ENCODE measurements at places on chromosomes 5 and 9.

GRCh38 chr5:436641-436975 lies 6.4 kb upstream of the EXOC3 start:
- no peak for DNase-seq

DNA sequence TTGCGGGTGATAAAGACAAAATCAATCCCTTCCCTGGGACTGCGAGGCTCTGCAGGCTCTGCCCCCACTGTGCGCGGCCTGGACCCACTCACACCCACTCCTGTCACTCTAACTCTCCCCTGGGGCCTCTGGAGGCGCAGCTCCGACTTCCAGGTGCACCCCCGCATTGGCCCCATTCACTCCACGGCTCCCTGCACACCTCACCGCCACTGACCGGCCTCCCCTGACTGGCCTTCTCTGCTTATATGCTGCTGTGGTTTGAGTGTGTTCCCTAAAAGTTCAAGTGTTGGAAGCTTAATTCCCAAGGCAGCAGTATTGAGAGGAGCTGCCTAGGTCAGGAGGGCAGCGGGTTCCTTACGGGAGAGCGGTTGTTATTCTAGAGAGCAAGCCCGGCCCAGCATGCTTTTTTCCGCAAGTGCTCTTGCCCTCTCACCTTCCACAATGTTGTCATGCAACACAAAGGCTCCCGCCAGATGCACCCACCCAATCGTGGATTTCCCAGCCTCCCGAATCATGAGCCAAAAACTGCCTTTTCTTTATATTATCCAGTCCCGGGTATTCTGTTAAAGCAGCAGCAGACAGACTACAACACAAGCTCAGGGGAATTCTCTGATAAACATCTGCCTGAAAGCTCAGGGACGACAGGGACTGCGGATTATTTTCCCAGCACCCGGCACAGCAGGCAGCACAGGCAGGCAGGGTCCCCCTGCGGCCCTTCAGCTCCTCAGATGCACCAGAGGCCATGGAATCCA lies 73.5 kb upstream of the LRRTM2 start:
- no peak for DNase-seq

- no peak for DNase-seq
Measured at GRCh38 chr5:112862085-112862484, 998 bp downstream of the SRP19 start.

- DNase-seq, result no peak
Measured at GRCh38 chr5:15203376-15203775, 296.6 kb upstream of the FBXL7 start.

- DNase-seq, result no peak
Measured at GRCh38 chr9:129748249-129748648, 4.6 kb downstream of the PTGES start.

GRCh38 chr5:125199968-125200865 lies 453.8 kb upstream of the ZNF608 start:
- no peak for DNase-seq

DNA sequence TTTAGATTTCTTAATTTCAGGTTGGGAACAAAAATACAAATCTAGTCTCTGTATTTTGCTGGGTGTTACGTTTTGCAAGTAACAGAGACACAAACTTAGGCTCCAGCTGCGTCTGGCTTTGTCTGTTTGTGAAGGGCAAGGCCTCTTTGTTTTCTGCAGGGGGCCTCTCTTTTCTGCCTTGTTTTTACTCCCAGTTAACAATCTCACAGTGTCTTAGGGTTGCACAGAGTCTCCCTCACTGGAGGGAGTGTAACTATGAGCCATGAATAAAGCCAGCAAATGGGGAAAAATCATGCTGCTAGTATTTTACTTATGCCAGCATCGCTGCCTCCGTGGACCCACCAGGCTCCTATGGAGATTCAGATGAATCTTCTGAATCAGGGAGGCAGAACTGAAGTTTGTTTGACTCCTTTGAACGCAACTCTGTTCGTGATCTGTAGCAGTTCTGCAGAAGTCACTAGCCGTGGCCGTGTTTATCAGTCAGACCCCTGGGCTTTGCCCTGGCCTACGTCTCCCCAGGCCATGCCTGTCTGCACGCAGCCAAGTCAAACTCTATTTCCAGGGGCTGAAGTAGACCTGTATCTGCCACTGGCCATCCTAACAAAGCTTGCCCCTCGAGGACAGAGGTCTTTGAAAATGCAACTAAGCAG lies 77.2 kb downstream of the ATP10B start:
- DNase-seq, result no peak

GRCh38 chr9:138006576-138007233 lies 129.1 kb downstream of the CACNA1B start:
- DNase-seq, result no peak

DNA sequence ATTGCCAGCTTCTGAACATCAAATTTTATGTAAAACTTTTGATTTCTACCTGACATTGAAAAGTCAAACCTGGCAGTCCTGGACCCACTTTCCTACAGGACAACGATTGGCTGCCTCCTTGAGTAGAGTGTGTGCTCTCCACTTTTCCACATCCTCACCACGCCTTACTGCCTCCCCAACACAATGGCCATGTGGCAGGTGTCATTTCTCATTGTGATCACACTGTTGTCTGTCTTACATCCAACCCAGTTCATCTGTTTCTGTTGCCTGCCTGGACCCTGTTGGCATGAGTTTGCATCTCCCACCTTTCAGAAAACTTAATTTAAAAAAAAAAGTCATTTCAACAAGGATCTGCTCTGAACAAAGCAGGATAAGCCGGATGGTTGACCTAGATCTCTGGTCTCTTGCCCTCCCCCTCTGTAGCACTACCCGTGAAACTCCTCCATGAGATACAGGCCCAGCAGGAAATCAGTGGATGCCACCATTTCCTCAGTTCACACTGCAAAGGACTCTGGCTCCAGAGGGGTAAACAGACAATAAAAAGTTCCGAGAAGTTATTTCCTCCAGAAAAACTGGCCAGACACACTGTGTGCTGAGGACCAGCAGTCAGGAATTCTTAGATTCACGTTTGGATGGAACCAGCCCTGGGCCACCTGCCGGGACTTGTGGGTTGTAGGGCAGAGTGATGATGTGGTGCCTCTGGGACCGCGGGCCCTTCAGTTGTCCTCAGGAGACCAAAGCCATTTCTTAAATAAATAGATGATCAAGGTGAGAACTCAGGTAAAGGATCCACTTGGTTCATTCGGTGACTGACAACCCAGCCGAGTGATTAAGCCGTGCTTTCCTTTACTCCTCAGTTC lies 48.6 kb downstream of the AMBP start:
- no peak for DNase-seq

- no peak for DNase-seq
Measured at GRCh38 chr5:98099448-98100105, 673.9 kb upstream of the RGMB start.

DNA sequence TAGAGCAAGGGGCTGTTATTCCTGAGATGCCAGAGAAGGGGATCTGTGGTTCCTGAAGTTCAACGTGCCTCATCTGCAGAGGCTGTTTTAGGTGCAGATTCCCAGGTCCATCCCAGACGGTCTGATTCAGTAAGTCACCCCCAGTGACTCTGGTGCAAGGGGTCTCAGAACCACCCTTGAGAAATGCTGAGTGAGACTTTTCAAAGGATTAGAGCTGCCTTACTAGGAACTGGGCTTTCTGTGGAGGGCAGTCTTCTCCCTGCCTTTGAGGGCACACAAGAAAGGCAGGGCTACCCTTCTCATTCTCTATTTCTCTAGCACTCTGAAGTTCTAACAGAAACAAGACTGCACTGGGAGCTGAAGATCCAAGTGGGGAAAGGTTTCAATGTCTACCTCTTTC lies 66.5 kb downstream of the FAM114A2 start:
- DNase-seq, result no peak

DNA sequence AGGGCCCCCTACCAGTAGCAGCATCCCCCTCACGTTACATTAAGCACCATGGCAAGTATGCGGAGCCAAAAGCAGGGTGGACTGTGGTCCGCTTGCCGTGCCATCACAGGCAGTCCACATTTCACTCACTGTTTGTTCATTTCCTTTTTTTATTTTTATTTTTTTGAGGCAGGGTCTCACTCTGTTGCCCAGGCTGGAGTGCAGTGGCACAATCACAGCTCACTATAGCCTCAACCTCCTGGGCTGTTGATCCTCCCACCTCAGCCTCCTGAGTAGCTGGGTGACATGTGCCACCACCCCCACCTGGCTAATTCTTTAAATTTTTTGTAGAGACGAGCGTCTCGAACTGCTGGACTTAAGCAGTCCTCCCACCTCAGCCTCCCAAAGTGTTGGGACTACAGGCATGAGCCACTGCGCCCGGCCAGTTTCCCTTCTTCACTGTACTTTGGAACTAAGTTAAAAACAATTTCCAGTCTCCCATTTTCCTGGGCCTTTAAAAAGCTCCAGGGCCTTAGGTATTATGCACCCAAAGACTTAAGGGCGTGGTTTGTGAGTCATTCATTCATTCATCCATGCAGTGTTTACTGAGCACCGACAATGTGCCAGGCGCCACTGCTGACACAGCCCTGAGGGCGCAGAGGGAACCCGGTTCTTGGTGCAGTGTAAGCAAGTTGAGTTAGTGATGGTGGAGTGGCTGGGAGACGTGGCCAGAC lies 19.9 kb downstream of the PRRX2 start:
- DNase-seq, result no peak

DNA sequence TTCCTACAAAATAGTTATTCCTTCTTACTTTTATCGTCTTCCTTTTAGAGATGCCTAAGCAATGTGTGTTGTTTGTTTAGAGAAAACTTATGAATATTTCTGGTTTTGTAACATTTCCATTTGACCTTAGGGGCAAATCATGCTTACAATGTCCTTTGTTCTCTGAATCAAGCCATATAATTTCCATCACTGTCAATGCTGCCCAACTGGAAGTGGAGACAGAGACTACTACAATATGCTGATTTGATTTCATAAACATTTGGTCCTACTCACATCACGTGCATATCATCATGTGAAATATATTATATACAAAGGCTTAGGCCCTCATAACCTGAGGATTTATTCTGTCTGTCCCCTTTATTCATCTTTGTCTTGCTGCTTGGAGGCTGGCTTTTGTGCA lies 183.2 kb upstream of the CD180 start:
- DNase-seq, result no peak

DNA sequence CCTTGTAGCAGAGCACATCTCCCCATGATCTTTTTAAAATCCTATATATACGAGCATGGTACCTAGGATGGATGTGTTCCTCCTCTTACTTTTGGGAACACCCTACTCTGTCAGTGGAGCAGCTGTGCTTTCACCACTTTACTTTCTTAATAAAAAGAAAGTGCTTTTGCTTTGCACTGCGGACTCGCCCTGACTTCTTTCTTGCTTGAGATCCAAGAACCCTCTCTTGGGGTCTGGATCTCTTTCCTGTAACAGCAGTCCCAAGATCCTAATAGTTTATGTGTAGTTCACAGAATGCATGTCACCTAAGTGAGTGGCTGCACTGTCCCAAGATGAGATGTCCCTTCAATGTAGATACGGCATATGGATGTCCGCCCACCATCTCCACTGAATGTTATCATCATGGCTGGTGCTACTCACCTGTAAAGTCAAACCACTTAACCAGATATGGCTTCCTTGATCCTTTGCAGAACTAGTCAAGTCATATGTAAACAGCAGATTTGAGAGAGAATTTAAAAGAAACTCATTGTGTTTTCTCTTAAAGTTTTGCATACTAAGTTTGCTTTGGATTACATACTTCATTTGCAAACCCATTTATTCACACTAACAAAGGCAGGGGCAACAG lies 1.9 kb downstream of the FGF1 start:
- DNase-seq, result no peak

- DNase-seq, result no peak
Measured at GRCh38 chr9:98450496-98450895, 195.0 kb upstream of the TBC1D2 start.

DNA sequence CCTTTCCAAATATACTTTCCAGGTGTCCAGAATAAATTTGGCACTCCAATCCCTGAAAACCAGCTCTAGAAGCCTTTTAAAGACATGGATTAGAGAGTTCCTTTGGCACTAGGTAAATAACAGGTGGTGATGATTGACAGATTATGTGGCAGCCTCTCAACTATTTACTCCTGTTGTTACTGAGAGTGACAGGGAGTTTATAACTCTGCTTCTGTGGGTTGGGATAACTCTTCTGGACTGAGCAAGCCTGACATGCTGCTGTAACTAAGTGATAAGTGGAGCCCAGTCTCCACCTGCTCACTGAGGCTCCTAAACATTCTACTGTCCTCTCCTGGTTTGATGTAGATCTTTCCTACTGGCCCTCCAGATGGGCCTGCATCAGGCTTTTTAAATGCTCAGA lies 693.2 kb upstream of the FTMT start:
- no peak for DNase-seq

DNA sequence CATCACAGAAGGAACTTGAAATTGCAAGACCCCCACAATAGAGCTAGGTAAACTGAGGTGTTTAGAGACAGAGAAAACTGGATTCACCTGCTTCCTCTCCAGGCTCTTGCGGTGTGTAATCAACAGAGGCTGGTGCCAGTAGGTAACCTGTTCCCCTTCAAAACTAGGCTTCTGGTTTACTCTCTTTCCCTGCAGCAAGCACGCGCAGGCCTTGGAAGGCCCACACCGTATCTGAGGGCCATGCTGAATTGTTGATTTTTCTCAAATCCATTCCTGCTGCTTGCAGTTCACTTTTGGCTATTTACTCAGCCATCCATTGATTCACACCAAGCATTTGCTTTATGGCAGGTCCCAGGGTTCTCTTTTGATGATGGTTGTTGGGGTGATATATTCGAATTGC lies 667 bp upstream of the FRRS1L start:
- no peak for DNase-seq

DNA sequence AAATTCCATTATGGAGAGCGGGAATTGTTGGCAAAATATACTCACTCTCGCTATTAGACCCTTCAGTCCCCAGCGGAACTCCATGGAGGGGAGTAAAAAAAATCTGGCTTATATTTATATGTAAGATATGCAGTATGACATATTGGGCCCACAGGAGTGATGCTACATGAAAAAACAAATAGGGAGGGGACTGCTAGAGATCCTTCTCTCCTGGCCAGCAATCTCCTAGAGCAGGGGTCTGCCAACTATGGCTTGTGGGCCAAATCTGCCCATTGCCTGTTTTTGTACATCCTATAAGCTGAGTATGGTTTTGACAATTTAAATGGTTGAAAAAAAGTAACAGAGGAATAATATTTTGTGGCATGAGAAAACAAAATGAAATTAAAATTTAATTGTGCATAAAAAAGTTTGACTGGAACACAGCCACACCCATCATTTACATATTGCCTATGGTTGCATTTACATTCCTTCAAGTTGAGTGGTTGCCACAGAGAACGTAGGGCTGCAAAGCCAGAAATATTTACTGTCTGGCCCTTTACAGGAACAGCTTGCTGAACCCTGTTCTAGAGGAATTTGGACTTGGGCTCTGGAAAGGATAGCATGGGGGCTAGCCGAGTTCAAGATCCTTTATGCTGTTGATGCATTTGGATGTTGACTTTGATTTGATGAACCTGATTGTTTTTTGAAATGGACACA lies 197.3 kb upstream of the CLINT1 start:
- DNase-seq, result peak; percentile 65

DNA sequence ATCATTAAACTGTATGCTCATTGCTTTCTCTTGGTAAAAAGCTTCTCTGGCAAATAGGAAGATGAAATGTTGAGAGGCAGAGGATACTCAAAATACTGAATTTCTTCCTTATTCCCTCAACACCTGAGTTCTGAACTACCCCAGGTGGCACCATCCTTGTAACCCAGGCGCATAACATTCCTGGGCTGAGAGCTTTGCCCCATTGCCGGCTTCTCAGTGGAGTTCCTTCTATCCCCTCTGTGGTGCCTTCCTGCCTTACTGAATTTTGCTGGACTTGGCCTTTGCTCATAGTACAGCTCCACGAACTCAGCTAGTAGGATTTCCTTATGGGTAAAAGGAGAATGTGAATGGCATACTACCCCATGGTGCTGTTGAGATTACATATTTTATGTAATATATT lies 54.7 kb downstream of the BASP1 start:
- no peak for DNase-seq
